Left ventricle myocardium inferior (tissue), 1 donor: ENCODE measurements at places on chromosomes 4 and X. TPM values are rescaled to one million over a fixed set of nuclear protein-coding genes. Genes with fewer than 3 reads are reported as not detected.

PAGE2 gene
- not detected for total RNA-seq

KLHL5 gene
- total RNA-seq, result 11.2 TPM

DCAF4L1 gene
- total RNA-seq, result 0.19 TPM

MAD2L1 gene
- 1.8 TPM for total RNA-seq

STOX2 gene
- 12.2 TPM for total RNA-seq

CASP3 gene
- total RNA-seq, result 12.1 TPM

APBB2 gene
- total RNA-seq, result 23.5 TPM

GPR119 gene
- total RNA-seq, result not detected

FGF16 gene
- 0.14 TPM for total RNA-seq

LGI2 gene
- total RNA-seq, result 3.0 TPM

FHIP1A gene
- 21.4 TPM for total RNA-seq

DNA sequence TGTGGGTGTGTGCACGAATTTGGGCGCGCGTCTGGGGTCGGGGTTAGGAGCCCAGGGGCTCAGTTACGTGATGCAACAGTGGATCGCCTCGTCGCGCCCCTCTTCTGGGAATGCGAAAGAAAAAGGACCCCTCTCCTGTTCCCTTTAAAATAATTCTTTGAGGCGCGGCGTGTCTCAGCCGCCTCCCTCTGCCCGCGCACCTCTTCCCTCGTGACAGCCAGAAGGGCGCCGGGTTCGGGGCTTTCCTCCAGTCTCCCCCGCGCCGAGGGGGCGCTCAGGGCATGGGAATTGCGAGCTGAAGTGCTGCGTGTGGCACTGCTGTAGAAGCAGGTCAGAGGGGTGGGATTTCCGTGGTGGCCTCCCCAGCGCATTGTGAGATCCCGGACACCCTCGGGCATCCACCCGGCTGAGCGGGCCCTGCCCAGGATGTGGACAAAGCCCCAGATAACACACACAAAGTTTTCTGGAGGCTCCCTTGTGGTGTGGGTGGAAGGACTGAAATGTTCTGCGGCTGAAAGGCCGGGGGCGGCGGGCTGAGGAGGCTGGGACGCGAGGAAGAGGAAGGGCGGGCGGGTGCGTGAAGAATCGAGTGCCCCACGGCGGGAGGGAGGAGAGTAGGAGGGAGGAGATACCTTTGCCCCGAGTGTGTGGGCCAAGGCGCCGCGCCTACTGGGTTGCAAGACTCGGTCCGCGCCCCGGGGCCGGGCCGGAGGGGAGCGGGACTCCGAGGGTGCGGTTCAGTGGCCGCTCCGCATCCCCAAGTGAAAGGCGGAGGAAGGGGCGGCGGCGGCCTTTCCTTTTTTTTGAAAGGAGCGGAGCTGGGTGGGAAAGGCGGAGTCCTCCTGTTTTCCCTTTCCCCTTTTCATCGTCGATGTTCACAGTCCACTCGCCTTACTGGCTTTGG is 752 bp downstream of the SEPTIN11 start:
- peak; percentile 63 for DNase-seq
- H3K4me3 ChIP-seq, result peak overlapping the region; percentile 95
- no peaks in the 10 kb centered on the region for H3K36me3 ChIP-seq
- peak overlapping the region; percentile 96 for H3K27ac ChIP-seq

- no peaks in the 10 kb centered on the region for H3K27me3 ChIP-seq
- no peak for DNase-seq
- H3K36me3 ChIP-seq, result no peaks in the 10 kb centered on the region
- H3K4me1 ChIP-seq, result no peaks in the 10 kb centered on the region
- H3K4me3 ChIP-seq, result no peak overlapping the region
- H3K27ac ChIP-seq, result no peak overlapping the region
These were observed 1382.0 kb downstream of the FAM133A start for GRCh38 chrX:95055991-95056390.

- H3K27ac ChIP-seq, result no peak overlapping the region
- no peaks in the 10 kb centered on the region for H3K36me3 ChIP-seq
- no peak overlapping the region for H3K4me3 ChIP-seq
- DNase-seq, result no peak
- no peaks in the 10 kb centered on the region for H3K27me3 ChIP-seq
These were observed 120.2 kb downstream of the KLHL13 start for GRCh38 chrX:117996408-117996807.

DNA sequence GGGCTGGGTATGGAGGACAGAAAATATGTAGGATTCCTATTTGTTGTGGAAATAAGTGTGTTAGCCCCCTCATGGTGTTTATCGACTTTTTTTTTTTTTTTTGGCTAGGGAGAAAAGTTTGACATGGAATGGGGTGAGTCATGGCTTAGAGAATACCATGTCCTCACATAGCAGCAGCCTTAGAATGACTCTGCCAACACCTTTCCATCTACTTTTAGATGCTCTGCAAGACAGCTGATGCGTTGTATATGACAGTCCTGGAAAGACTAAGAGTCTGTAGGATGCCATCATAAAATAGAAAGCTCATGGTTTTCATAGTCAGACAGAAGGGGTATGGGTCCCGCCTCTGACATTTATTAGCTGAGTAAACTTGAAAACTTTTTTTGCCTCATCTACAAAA is 37.7 kb downstream of the MTTP start:
- peaks cover 13% of the 10 kb centered on the region for H3K4me1 ChIP-seq
- DNase-seq, result no peak
- no peak overlapping the region for H3K4me3 ChIP-seq

DNA sequence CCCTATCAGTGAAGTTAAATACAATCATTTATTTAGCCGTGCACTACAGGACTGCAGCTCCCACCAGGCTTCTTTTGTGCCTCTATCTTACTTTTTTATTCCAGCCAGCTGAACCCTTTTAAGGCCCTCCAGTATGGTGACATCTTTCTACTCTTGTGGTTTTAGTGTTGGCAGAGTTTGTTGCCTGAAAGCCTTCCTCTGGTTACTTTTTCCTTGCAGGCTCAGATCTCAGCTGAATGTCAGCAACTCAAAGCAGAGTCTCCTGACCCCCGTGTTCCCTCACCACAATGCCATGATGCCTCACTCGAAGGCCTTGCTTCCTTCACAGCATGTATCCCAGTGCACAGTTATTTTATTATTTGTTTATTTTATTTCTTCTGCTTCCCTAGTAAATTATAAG is 818.9 kb upstream of the LCORL start:
- H3K4me3 ChIP-seq, result no peak overlapping the region
- no peak overlapping the region for H3K27ac ChIP-seq
- no peak for DNase-seq
- no peaks in the 10 kb centered on the region for H3K27me3 ChIP-seq
- no peaks in the 10 kb centered on the region for H3K4me1 ChIP-seq
- H3K36me3 ChIP-seq, result no peaks in the 10 kb centered on the region

DNA sequence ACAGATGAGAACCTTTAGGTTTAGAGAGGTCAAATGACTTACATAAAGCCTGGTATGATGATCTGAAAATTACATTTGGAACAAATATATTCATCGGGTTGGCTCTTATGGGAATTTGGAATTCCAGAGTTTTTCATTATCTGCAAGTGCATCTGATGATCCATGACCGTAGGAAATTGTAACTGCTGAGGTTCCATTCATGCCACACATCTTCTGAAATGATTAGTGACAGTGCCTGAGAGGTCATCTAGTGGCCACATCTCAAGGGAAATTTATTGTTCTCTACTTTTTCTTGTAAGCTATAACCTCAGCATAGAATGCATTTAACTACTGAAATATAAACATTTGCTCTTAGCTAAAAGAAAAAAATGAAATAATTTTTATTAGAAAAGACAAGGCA is 105.8 kb upstream of the NWD2 start:
- no peak overlapping the region for H3K4me3 ChIP-seq
- no peak for DNase-seq
- no peaks in the 10 kb centered on the region for H3K4me1 ChIP-seq
- no peaks in the 10 kb centered on the region for H3K27me3 ChIP-seq
- no peaks in the 10 kb centered on the region for H3K36me3 ChIP-seq

- no peaks in the 10 kb centered on the region for H3K4me1 ChIP-seq
- no peak for DNase-seq
- no peaks in the 10 kb centered on the region for H3K36me3 ChIP-seq
- H3K27me3 ChIP-seq, result no peaks in the 10 kb centered on the region
These were observed 84.3 kb downstream of the PJA1 start for GRCh38 chrX:69080855-69081465.

- peaks cover 6% of the 10 kb centered on the region for H3K27me3 ChIP-seq
- H3K36me3 ChIP-seq, result no peaks in the 10 kb centered on the region
- no peaks in the 10 kb centered on the region for H3K4me1 ChIP-seq
- DNase-seq, result peak; percentile 16
- no peak overlapping the region for H3K27ac ChIP-seq
These were observed 175.3 kb downstream of the QDPR start for GRCh38 chr4:17336524-17336961.

- no peak overlapping the region for H3K27ac ChIP-seq
- DNase-seq, result no peak
These were observed 11.9 kb upstream of the MAB21L2 start for GRCh38 chr4:150569998-150570535.

DNA sequence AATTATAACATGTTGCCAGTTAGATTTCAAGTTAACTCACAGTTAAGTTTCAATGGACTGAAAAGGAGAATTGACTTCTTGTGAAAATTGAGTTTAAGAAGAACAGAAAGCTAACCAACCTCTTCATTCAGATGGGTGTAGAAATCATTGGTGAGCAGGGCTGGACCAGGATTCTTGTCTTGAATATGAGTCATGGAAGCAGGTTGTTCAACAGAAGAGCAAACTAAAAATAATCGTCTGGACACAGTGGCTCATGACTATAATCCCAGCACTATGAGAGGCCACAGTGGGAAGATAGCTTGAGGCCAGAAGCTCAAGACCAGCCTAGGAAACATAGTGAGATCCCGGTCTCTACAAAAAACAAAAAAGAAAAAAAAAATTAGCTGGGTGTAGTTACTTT is 98.2 kb downstream of the ARSJ start:
- DNase-seq, result no peak
- H3K27me3 ChIP-seq, result no peaks in the 10 kb centered on the region
- H3K27ac ChIP-seq, result no peak overlapping the region
- no peaks in the 10 kb centered on the region for H3K36me3 ChIP-seq
- peaks cover 5% of the 10 kb centered on the region for H3K4me1 ChIP-seq

- H3K27me3 ChIP-seq, result no peaks in the 10 kb centered on the region
- no peaks in the 10 kb centered on the region for H3K4me1 ChIP-seq
- no peaks in the 10 kb centered on the region for H3K36me3 ChIP-seq
These were observed 155.2 kb downstream of the ZNF330 start for GRCh38 chr4:141375855-141376254.

GRCh38 chr4:63644396-63644795 is 764.9 kb downstream of the TECRL start:
- no peak overlapping the region for H3K4me3 ChIP-seq
- no peaks in the 10 kb centered on the region for H3K4me1 ChIP-seq
- no peak for DNase-seq
- no peaks in the 10 kb centered on the region for H3K27me3 ChIP-seq
- H3K36me3 ChIP-seq, result no peaks in the 10 kb centered on the region
